Activated CD8-positive, alpha-beta T cell treated with anti-CD3 and anti-CD28 coated beads, Interleukin-2, amount 10 ng/mL, durations not matched to agents 7 days and 5 days (primary cell): ENCODE measurements at places on chromosomes 2 and 18. TPM values are rescaled to one million over a fixed set of nuclear protein-coding genes. Genes with fewer than 3 reads are reported as not detected.

RUFY4 gene
- 0.81 TPM for total RNA-seq

PPP1CB gene
- 174 TPM for total RNA-seq

ZNF521 gene
- not detected for total RNA-seq

TEKT4 gene
- total RNA-seq = not detected

BMP10 gene
- not detected for total RNA-seq

TDRD15 gene
- not detected for total RNA-seq

CIB4 gene
- total RNA-seq = not detected

CKAP2L gene
- 63.4 TPM for total RNA-seq

ASTL gene
- not detected for total RNA-seq

GAREM1 gene
- total RNA-seq = not detected

CYP27C1 gene
- total RNA-seq = not detected

FN1 gene
- not detected for total RNA-seq
